Thymus (tissue), 14 donors: ENCODE measurements at places on chromosomes 3 and 15. TPM values are rescaled to one million over a fixed set of nuclear protein-coding genes. Genes with fewer than 3 reads are reported as not detected.

The NR1I2 gene
- 0.21 TPM for polyA plus RNA-seq

DNA sequence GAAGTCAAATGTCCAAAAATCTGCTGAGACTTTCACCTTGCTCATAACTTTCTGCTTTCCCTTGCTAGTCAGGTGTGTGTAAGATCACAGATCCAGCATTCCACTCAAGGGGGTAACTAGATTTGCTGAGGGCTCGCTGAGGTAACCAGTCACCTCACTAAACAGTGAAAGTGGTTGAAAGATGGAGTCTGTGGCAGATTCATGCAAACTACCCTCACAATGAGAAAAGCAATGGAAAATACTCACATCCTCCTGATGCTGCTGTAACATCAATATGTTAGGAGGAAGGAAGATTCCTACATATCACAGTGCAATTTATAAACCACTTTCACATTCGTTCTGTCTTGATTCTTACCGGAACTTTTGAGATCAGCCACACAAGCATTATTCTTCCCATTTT is 174.3 kb upstream of the BCL6 start:
- no peak for DNase-seq
- H3K36me3 ChIP-seq: no peaks in the 10 kb centered on the region
- H3K4me3 ChIP-seq: no peak overlapping the region
- H3K27me3 ChIP-seq: no peaks in the 10 kb centered on the region
- H3K4me1 ChIP-seq: peaks cover 28% of the 10 kb centered on the region

The ALCAM gene
- 28.4 TPM for polyA plus RNA-seq

DNA sequence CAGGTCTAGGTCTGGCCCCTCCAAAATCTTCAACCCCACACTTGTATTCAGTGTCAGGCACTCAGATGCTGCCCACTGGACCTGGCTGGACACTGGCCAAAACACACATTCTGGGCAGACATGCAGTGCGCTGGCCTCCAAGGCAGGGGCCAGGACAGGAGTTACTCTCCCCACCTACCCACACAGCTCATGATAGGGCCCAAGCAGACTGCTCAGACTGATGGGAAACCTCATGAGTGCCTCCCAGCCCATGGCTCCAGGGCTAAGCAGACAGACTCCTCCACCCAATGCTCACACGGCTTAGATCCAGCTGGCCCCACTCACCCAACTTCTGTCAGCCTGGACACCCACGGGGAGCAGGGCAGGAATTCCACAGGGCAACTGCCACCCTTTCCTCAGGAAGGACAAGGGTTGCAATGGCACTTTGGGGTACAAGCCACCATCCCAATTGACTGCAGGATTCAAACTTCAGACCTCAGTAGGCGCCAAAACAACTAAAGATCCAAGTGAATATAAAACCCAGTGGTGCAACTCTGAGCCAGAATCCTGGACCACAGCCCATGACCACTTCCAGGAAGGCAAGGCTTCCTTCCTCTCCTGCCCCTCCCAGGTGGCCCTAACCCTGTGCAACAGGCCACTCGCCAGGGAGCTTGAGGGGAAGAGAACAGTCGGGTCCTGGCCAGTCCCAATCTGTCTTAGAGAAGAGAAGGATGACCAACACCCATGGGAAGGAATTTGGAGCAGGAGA is 1.4 kb downstream of the LTF start:
- peaks cover 7% of the 10 kb centered on the region for H3K4me1 ChIP-seq
- DNase-seq: no peak
- no peaks in the 10 kb centered on the region for H3K36me3 ChIP-seq

DNA sequence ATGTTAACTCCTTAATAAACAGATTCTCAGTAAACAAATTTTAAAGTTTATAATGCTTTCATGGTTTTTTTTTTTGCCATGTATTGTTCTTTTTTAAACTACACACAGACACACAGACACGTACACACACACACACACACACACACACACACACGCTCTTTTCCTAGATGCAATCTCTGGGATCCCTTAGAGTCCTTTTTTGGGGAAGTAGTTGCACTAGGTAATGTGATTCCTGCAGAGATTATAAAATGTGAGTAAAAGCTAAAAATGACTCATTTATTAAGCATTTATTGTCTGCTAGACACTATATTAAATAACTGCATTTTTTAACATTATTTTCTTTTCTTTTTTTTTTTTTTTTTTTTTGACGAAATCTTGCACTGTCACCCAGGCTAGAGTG is 19.9 kb downstream of the NDUFB5 start:
- DNase-seq: no peak
- H3K4me1 ChIP-seq: no peaks in the 10 kb centered on the region
- no peak overlapping the region for H3K4me3 ChIP-seq

GRCh38 chr15:59150185-59150584 is 45.2 kb downstream of the CCNB2 start:
- no peaks in the 10 kb centered on the region for H3K36me3 ChIP-seq
- no peaks in the 10 kb centered on the region for H3K4me1 ChIP-seq
- H3K27ac ChIP-seq: no peak overlapping the region

DNA sequence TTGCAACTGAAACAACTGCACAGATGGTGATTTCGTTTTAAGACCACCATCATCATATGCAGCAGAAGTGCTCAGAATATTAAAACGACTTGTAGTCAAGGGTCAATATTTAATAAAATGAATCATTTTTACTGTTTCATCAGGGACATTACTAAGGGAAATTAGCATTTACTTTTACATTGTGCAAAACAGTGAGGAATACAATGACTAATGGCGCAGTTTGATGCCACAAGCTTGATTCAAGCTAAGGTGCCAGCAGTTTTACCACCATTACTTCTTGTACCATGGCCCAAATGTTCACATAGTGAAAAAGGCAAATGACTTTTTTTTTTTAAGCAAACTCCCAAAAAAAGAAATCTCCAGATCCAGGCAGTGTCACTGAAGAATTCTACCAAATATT is 277.4 kb upstream of the CHRNA7 start:
- no peaks in the 10 kb centered on the region for H3K27me3 ChIP-seq
- DNase-seq: no peak
- no peak overlapping the region for H3K4me3 ChIP-seq
- no peaks in the 10 kb centered on the region for H3K36me3 ChIP-seq
- no peaks in the 10 kb centered on the region for H3K4me1 ChIP-seq

- DNase-seq: no peak
- no peaks in the 10 kb centered on the region for H3K36me3 ChIP-seq
- H3K4me3 ChIP-seq: no peak overlapping the region
- H3K27me3 ChIP-seq: no peaks in the 10 kb centered on the region
- H3K4me1 ChIP-seq: peaks cover 4% of the 10 kb centered on the region
- H3K27ac ChIP-seq: no peak overlapping the region
Observed at GRCh38 chr3:4888913-4889846, 90.1 kb upstream of the BHLHE40 start.

GRCh38 chr15:59224474-59224873 is 17.8 kb downstream of the LDHAL6B start:
- no peak for DNase-seq
- H3K4me3 ChIP-seq: no peak overlapping the region
- H3K36me3 ChIP-seq: no peaks in the 10 kb centered on the region
- no peaks in the 10 kb centered on the region for H3K27me3 ChIP-seq
- no peaks in the 10 kb centered on the region for H3K4me1 ChIP-seq
- no peak overlapping the region for H3K27ac ChIP-seq

The GPR62 gene
- polyA plus RNA-seq: 0.02 TPM

- no peak overlapping the region for H3K27ac ChIP-seq
- H3K4me3 ChIP-seq: no peak overlapping the region
- DNase-seq: no peak
- H3K4me1 ChIP-seq: peaks cover 2% of the 10 kb centered on the region
Observed at GRCh38 chr3:71355037-71355436, 228.5 kb downstream of the FOXP1 start.

DNA sequence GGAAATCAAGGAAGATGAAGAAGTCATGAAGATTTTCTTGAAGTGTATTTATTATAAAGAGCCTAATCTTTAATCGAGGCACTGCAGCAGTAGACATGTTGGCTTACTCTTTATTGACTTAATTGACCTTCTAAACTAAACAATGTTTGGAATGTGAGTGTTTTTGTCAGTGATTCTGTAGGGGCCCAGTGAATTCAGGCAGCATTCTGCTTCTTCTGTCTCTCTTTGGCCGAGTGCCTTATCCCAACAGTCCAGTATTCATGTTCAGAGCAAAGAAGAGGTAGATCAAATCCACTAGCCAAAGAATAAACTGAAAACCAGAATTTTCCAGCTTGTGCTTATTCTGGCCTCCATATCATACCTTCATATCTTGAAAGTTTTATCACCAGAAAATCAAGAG is 55.7 kb downstream of the RLBP1 start:
- H3K4me3 ChIP-seq: no peak overlapping the region
- no peaks in the 10 kb centered on the region for H3K36me3 ChIP-seq
- no peak for DNase-seq
